ENCODE measurements at places on chromosomes 16 and 17.

GRCh38 chr16:69276148-69277115 lies 34.7 kb upstream of the VPS4A start:
- peak; percentile 98 for DNase-seq

DNA sequence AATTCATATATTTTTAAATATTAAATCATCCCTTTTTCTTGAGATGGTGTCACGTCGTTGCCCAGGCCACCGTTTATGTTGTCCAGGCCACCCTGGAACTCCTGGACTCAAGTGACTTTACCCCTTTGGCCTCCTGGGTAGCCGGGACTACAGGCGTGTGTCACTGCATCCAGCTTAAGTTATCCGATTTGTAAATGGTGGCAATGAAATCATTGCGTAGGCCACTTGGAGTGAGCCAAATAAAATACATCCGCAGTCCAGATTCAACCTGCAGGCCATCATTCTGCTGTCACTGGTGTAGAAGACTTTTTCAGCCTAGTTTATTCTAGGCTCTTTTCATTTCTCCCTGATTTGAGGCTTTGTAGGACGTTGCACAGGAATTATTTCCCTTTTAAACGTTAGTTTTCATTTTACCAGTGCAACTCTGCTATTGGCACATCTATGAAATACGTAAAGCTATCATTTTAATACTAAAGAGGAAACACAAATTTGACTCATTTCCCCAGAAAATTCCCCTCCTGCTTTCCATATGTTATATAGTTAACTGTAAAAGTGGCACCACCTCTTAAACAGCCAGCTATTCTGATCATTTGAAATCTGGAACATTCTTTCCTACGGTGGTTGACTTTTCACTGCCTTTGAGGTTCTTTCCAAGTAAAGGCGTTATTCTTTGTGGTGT lies 449.8 kb downstream of the MAF start:
- DNase-seq, result no peak

DNA sequence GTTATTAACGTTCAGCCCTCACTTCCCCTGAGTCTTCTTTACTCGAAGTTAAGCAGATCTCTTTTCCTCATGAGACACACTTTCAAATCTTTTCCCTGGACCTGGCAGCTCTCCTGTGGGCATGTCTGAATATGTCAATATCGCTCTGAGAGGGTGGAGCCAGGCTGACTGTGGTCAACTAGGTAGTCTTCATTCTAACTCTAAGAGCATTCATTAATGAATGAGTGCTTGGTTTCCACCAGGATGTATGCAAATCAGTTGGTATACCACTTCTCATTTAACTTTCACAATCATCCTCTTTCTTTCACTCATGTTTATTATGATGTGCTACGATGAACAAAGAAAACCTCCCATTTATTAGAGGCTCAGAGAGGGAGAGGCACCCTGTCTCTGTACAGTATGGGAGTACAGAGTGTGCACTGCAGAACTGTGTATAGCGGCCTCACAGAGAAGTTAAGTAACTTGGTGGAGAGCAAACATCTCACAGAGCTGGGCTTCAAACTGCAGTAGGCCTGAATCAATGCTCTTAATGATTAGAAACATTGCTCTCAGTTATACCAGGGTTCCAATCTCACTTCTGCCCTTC lies 39.9 kb downstream of the OTOA start:
- DNase-seq, result no peak

DNA sequence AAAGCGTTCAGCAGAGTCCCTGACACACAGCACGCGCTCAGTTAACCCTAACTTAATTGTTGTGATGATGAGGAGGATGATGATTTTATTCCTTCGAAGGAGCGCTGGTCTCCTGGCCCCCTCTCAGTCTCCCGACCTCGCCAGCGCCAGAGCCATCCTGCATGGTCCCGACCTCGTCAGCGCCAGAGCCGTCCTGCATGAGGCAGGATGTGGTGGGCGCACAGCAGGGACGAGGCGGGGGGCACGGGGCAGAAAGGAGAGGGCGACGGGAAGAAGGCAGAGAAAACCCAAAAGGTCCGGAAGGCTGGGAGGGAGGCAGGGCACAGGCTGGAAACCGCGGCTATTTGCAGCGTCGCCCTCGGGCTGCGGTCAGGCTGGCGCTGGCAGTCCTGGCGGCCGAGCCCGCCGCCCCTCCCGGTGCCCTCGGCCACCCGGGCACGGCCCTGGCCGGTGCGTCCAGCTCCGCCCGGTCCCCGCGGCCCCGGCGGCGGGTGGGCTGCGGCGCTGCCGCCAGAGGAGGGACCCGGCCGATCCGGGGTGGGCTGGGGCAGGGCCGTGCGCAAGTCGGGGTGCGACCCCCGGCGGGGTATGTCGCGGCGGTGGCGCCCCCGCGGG lies 3.0 kb upstream of the TAC4 start:
- no peak for DNase-seq

DNA sequence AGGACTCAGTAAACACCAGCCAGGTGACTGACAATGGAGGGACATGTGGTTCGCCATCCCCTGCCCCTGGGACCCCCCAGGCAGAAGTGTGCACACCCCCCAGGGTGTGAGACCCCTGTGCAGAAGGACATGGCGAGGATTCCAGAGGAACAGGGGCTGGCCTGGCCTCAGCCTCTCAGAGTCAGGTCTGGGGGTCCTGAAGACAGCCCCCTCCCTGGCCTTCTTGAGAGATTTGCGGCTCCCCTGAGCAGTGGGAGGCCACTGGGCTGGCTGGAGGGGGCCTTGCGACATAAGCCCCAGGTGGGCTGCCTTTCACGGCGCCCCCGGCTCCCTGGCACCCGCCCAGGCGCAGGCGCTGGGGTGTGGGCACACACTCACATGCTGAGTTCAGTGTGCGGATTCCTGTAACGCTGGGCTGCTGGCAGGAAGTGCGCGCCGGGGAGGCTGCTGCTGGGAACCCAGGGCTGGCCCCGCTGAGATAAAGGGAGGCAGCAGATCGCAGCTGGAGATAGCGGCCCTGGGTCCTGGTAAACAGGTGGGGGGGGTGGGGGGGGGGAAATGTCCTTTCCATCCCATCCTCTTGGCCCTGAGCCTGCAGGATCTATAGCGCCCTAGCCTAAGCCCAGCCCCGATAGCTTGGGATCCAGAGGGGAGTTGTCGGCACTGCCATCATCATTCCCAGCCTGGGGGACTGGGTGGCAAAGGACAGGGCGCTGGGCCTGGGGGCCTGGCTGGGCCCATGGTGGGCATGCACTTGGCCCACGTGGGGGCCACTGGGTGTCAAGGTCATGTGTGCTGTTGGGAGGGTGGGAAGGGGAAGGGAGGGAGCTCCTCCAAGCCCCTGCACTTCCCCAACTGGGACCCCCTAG lies 27.1 kb downstream of the TMEM235 start:
- DNase-seq, result no peak
